ENCODE measurements at places on chromosomes 12 and 14. TPM values are rescaled to one million over a fixed set of nuclear protein-coding genes. Genes with fewer than 3 reads are reported as not detected.

- DNase-seq: no peak
Observed at GRCh38 chr12:5264006-5264405, 167.9 kb upstream of the NTF3 start.

- DNase-seq: no peak
Observed at GRCh38 chr12:122672515-122672914, 30.6 kb downstream of the HCAR2 start.

GRCh38 chr14:100334904-100335303 lies 11.8 kb downstream of the SLC25A47 start:
- no peak for DNase-seq

GRCh38 chr14:90454041-90455000 lies 57.5 kb downstream of the CALM1 start:
- no peak for DNase-seq

- no peak for DNase-seq
Observed at GRCh38 chr14:85853996-85854526, 324.1 kb downstream of the FLRT2 start.

DNA sequence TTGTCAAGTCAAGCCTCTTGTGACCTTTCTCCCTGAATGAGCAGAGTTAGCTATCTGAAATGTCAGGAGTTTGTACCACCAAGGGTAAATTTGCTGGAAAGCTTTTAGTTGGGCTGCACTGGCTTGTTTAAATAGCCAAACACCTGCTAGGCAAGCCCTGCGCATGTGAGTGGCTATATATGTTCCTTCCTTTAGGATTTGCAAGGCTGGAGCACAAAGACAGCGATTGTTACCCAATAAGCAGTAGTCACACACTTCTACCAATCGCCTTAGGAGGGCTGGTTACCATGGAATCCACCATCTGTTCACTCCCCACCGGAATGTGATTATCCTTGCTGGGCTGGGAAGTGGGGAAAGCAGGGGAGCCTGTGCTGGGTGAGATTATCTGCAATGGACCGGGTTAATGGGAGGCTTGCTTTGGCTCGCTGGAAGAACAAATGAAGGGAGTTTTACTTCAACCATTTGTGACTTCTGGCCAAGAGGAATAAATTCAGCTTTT lies 102.5 kb downstream of the FGD4 start:
- DNase-seq: no peak

GRCh38 chr12:47903927-47904712 lies 674 bp downstream of the VDR start:
- peak; percentile 30 for DNase-seq

GRCh38 chr14:74846168-74846567 lies 29.8 kb downstream of the PROX2 start:
- no peak for DNase-seq

- no peak for DNase-seq
Observed at GRCh38 chr14:81285245-81285644, 64.5 kb upstream of the GTF2A1 start.

- no peak for DNase-seq
Observed at GRCh38 chr12:29717540-29718100, 66.1 kb downstream of the TMTC1 start.

- no peak for DNase-seq
Observed at GRCh38 chr12:5871741-5872140, 73.3 kb downstream of the ANO2 start.

DNA sequence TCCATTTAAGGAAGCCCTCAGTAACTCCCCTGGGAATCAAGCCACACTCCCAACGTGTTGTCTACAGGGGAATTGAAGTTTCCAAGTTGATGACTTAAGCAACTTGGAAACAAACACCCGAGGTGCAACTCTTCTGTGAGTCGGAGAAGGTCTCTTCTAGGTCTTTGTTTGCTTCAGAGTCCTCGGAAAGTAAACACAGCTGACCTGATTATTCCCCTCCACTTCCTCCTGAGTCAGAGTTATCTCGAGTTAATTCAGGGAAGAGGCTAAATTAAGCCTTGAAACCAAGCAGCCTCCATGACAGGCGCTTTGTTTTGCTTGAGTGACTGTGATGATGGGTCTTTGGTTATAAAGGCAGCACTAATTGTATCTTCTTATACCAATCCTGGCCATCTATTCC lies 41.8 kb downstream of the TUNAR start:
- no peak for DNase-seq

Gene MYH6
- not detected for total RNA-seq

Gene OR6C2
- not detected for total RNA-seq

Gene RERG
- not detected for total RNA-seq

Gene KERA
- total RNA-seq: not detected

All from T-cell (primary cell).